Dorsolateral prefrontal cortex (tissue), 122 donors: ENCODE measurements at places on chromosomes 1 and 21.

GRCh38 chr1:52552236-52552504 is 722 bp downstream of the TUT4 start:
- no peak for DNase-seq

DNA sequence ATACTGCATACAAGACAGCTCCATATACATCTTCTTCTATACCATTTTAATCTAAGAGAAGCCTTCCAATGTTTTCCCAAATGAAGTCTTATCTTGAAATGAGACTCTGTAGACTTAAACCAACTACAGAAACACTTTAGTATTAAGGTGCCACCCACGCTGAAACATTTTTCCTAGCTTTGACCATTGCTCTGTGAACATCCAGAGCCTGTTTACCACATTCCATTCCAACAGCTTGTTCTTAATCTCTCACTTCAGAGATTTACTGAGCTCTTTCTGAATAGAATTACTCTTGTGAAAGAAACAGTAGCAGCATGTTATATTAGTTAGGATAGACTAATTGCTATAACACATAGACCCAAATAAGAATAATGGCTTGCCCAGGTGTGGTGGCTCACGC is 19.6 kb upstream of the POGZ start:
- no peak for DNase-seq

DNA sequence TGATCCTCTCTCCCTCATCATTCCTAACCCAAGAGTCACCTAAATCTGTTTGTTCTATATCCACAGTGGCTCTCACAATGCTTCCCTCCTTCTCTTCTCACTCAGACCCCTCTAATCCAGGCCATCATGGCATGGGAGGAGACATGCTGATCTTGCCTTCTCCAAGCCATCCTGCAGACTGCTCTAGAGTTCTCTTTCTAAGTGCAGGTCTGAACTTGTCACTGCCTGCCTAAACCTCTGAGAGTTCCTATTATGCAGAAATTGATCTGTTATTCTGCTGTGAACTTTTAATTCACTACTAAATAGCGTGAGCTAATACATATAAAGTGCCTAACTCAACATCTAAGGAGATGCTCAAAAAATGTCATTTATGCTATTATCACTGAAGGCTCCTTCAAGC is 26.8 kb downstream of the LAMC2 start:
- no peak for DNase-seq

GRCh38 chr1:24309762-24310485 is 9.2 kb upstream of the GRHL3 start:
- no peak for DNase-seq

- no peak for DNase-seq
Measured at GRCh38 chr1:27275696-27276095, 41.3 kb downstream of the WDTC1 start.

DNA sequence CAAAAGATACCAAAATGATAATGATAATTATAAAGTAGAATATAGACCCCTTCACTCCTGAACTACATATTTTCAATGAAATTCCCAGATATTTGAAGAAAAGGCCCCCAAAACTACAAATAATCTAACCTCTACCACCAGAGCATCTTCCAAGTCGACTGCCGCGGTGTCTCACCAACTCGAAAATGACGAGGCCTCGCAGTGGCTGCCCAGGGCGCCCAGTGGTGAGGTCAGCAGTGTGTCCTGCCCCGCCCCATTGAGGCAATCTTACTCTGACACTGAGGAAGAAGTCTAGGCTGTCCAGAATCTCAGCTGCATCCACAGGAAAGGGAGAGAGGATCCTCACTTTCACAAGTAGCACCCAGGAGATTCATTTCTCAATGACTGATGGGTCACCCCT is 5.2 kb downstream of the DUSP10 start:
- no peak for DNase-seq
